ENCODE measurements at places on chromosomes 12 and 14. TPM values are rescaled to one million over a fixed set of nuclear protein-coding genes. Genes with fewer than 3 reads are reported as not detected.

GRCh38 chr12:92419201-92419600 is 273.6 kb upstream of the BTG1 start:
- no peaks in the 10 kb centered on the region for H3K27me3 ChIP-seq
- no peak overlapping the region for H3K27ac ChIP-seq
- H3K4me1 ChIP-seq: no peaks in the 10 kb centered on the region
- DNase-seq: no peak

DNA sequence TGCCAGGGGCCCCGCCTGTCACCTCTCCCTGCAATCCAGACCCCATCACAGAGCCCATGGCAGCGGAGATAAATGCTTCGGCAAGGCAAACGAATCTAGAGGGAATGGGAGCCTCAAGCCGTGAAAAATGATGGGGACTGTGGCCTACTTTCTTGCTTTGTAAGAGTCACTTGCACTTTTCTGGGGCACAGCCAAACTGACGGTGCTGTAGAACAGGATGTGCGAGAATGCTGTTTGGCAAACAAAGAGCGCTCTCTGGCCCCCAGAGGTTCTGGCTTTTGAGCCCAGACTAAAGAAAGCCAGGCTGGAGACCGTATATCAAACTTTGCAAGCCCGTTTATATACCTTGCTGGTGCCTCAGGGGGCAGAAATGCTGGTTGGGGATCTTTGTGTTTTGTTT is 108.7 kb downstream of the CACNA1C start:
- H3K27ac ChIP-seq: no peak overlapping the region
- H3K4me3 ChIP-seq: no peak overlapping the region
- no peak for DNase-seq
- H3K27me3 ChIP-seq: no peaks in the 10 kb centered on the region

DNA sequence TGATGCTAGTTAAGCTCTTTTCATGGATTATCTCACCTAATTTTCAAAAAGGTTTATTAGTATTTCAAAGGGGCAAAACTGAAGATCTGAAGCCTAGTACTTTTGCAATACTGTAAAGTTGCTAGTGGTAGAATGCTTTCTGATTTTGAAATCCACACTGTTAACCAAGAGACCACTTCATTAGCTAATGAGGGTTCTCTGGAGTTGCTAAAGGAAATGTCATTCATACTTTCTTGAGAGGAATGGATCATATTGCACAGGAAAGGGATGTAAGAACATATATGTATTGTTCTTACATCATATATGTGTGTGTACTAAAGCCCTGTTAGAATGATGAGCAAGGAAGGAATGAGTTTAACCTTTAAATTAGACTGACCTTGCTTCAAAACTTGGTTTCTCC is 39.0 kb upstream of the LDHB start:
- no peaks in the 10 kb centered on the region for H3K27me3 ChIP-seq
- H3K4me1 ChIP-seq: no peaks in the 10 kb centered on the region
- H3K27ac ChIP-seq: no peak overlapping the region

GRCh38 chr12:26226629-26227360 is 31.4 kb downstream of the SSPN start:
- H3K27me3 ChIP-seq: no peaks in the 10 kb centered on the region
- H3K4me1 ChIP-seq: no peaks in the 10 kb centered on the region
- no peak overlapping the region for H3K27ac ChIP-seq
- no peak for DNase-seq
- H3K4me3 ChIP-seq: no peak overlapping the region

GRCh38 chr14:82805892-82806825 is 1272.5 kb upstream of the SEL1L start:
- no peaks in the 10 kb centered on the region for H3K4me1 ChIP-seq
- no peak overlapping the region for H3K4me3 ChIP-seq
- no peak overlapping the region for H3K27ac ChIP-seq
- no peak for DNase-seq

Gene LRFN5
- total RNA-seq: not detected

All from naive thymus-derived CD4-positive, alpha-beta T cell (primary cell).